ENCODE measurements at places on chromosomes 12 and 14.

GRCh38 chr14:95480887-95481226 is 35.6 kb downstream of the SYNE3 start:
- no peak for DNase-seq

- no peak for DNase-seq
Observed at GRCh38 chr14:29215853-29216252, 449.3 kb downstream of the FOXG1 start.

DNA sequence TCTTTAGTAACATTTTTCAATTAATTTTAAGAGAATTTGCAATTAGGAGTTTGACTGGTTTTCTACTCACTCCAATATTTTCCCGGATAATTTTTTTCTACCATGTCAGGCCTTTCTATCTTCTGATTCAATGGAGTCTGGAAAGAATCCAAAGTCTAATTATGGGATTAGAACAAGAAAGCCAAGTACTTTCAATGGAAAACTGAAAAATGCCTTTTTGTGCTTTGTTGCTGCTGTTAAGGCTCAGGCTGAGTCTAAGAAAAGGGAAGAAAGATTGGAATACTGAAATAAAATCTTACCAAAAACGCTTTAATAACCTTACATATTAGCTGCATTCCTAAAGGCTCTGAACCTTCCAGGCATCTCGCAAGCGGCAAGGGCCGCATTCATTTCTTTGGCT is 24.4 kb upstream of the DHRS4 start:
- DNase-seq = no peak

- no peak for DNase-seq
Observed at GRCh38 chr14:33390335-33390734, 451.7 kb downstream of the NPAS3 start.

DNA sequence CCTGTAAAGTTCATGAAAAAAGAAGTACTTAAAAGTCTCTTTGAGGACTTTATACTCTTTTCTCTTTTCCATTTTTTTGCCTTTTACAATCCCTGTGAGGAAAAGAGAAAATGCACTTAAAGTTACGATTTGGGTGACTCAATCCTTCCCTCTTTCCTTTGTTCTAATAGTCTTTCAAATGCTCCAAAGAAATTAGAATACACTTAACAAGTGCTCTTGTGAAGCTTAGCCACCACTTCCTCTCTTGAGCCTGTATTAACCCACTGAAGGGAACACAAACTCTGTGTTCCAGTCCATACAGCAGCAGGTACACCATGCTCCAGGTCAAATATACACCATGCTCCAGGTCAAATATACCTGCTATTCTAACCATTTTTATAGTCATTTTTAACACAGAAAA is 581.1 kb upstream of the MGAT4C start:
- DNase-seq = no peak

- DNase-seq = no peak
Observed at GRCh38 chr14:70789961-70790360, 19.4 kb downstream of the MAP3K9 start.

DNA sequence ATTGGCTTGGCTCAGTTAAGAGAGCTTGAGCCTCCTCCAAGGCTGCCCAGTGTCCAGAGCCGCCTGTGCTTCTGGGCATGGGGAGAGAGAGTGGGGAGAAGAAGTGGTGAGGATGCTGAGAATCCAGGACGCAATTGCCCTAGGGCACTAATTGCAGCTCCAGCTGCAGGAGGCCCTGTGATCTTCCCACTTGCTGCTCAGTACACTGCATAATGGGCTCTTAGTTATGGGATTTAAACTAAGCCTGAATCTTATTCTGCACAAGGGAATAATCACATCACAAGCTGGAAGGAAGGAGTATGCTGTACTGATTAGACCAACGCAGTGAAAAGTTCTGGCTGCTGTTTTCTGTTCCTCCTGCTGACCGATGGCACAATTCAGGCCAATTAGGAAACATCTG is 101.0 kb upstream of the PRMT8 start:
- DNase-seq = no peak

DNA sequence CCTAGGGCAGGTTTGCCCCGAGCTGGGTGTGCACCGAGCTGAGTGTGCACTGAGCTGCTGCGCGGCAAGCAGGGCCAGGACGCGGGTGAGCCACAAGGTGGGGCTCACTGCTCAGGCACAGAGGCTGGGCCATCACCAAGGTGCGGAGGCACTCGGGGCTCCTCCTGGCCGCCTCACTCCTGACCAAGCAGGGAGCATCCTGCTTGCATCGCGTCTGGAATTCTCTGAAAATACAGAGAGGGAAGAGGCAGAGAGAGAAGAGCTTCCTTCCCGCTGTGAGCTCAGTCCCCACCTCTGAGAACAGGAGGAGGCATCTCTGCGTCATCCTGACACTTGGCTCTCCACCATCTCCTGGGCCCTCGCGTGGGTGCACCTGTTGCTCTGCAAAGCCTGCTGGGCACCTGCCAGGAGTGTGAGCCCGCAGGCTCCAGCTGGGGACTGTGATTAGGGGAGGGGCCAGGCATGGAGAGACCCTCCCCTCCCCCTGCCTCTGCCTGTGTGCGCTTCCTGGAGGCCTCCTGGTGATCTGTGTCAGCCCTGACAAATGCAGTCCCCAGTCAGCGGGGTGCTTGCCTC is 116.3 kb downstream of the GLT1D1 start:
- peak; percentile 8 for DNase-seq

GRCh38 chr14:105046891-105047282 is 18.3 kb downstream of the GPR132 start:
- DNase-seq = no peak

DNA sequence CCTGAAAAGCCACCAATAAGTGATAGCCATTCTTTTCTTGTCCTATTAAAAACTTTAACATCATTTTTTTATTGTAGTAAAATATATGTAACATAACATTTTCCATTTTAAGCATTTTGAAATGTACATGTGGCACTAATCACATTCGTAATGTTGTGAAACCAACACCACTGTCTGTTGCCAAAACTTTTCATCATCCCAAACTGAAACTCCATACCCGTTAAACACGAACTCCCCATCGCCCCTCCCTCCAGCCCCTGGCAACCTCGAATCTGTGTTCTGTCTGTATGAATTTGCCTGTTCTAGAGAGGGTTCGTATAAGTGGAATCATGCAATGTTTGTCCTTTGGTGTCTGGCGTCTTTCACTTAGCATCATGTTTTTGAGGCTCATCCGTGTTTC is 75.9 kb downstream of the CCDC92 start:
- DNase-seq = no peak

- DNase-seq = no peak
Observed at GRCh38 chr12:17866802-17867201, 223.2 kb downstream of the RERGL start.

DNA sequence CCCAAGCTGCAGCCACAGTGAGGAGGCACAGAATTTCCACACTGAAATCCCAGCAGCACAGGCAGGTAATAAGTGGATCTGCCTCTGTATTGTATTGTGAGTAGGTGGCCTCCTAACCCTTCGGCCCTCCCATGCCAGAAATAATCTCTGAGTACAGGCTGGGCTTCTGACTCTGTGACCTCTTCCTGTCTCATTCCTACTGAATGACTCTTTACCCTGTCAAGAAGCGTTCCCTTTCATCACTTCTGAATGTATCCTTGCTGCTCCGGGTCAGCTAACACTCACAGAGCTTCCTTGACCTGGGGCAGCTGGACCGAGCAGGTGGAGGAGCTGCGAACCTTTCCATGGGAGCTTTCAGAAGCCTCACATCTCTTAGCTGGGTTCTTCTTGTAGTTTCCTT is 119.6 kb downstream of the SLC8A3 start:
- DNase-seq = no peak

GRCh38 chr14:95121911-95122620 is 35.3 kb downstream of the DICER1 start:
- DNase-seq = no peak

- no peak for DNase-seq
Observed at GRCh38 chr14:101898416-101898815, 66.0 kb upstream of the DYNC1H1 start.

DNA sequence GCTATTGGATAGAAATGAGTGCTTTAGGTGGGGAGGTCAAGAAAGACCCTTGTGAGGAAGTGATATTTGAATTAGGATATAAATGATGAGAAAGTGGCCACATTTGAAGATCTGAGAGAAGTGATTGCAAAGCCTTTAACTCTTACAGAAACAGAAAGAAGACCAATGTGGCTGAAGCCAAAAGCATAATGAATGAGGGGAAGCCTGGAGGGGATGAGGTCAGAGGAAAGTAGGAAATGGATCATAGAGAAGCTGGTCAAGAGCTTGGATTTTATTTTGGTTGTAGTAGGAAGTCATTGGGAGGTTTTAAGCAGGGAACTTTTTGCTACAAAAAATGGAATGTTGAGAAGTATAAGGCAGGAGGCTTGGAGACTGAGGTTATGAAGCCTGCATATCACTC is 3.5 kb upstream of the GYS2 start:
- DNase-seq = no peak

GRCh38 chr14:53793790-53794505 is 162.7 kb downstream of the BMP4 start:
- DNase-seq = no peak

DNA sequence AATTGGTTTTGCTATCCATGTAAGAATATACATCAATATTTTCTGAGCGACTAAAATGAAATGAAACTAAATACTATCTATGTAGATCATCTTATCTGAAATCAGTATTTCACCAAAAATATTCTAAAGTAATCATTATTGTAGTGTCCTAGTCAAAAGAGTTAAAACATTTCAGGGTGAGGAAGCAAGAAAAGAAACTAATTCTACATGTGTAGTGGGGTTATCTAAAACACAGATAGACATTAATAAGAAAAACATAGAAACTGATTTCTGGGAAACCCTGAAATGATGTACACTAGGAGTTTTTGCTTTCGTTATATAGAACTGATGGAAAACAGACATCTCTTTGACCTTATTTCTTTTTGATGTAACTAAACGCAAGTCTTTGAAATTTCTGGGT is 257.9 kb downstream of the SSPN start:
- no peak for DNase-seq

- DNase-seq = no peak
Observed at GRCh38 chr14:24312736-24313507, 1.6 kb downstream of the LTB4R start.

DNA sequence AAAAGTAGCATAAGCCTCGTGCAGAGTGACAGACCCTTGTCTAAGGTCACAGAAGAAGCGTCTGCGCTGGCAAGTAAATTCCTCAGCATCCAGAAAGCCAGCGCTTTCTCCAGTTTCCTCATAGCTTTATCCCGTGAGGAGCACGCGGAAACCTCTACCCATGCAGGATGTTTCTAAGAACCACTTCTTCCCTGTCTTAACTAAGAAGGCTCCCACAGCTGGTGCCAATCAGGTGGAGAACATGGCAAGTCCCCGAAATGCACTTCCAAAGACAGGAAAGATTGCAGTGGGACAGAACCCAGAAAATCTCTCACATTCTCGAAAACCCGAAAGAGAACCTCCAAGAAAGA is 968 bp upstream of the ARID4A start:
- no peak for DNase-seq

- DNase-seq = no peak
Observed at GRCh38 chr14:101917413-101918017, 46.9 kb upstream of the DYNC1H1 start.

- no peak for DNase-seq
Observed at GRCh38 chr12:30763053-30763452, 8.3 kb upstream of the CAPRIN2 start.

GRCh38 chr12:6695313-6696045 is 5.1 kb downstream of the PIANP start:
- no peak for DNase-seq
